ENCODE measurements at places on chromosomes 1 and 21.

DNA sequence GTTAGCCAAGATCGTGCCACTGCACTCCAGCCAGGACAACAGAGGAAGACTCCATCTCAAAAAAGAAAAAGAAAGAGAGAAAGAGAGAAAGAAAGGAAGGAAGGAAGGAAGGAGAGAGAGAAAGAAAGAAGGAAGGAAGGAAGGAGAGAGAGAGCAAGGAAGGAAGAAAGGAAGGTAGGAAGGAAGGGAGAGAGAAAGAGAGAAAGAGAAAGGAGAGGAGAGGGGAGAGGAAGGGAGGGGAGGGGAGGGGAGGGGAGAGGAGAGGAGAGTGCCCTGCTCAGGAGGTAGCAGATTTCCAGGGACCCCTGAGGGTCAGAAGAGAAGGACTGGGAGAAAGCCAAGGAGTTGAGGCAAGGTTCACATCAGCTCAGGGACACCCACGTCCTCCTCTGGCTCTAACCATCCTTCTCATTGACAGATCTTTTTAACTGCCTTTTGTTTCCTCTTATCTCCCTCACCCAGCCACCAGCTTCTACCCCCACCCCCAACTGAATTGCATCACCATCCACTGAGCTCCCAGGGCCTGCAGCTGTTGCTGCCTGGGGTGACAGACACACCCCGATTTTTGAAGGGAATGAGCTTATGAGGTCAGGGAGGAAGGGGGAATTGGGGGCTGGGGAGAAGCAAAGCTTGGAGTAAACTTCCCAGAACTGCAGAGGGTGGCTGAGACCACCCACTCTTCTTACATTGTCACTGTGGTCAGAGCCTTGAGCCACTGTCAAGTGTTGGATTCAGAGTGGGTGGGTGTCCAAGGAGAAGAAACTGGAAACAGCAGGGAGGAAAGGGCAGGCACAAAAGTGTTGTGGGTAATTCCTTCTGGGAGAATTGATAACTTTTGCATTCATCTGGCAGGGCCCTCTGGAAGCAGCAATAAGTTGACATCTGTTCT lies 91.6 kb downstream of the GLUL start:
- DNase-seq, result no peak

- DNase-seq, result no peak
These were observed 5.6 kb upstream of the CENPS start for GRCh38 chr1:10424651-10425050.

DNA sequence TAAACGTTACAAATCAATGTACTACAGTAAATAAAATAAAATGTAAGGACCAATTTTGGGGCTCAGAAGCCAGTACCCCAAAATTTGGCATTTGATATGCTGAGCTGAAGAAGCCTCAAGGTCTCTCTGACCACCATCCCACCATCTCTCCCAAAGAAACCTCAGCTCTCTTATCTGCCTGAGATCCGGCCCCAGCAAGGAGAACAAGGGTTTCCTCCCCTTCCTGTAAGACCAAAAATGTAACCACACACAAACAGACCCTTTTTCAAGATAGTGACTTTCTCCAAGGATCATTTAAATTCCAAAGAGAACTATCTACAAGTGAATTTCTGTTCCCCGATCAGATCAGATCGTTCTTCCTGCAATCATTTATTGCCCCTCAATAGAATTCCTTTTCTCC lies 68.1 kb upstream of the SLC45A1 start:
- no peak for DNase-seq

GRCh38 chr21:24197923-24198322 lies 1409.4 kb downstream of the MRPL39 start:
- no peak for DNase-seq

GRCh38 chr1:192877283-192877886 lies 68.5 kb downstream of the RGS2 start:
- DNase-seq, result no peak

DNA sequence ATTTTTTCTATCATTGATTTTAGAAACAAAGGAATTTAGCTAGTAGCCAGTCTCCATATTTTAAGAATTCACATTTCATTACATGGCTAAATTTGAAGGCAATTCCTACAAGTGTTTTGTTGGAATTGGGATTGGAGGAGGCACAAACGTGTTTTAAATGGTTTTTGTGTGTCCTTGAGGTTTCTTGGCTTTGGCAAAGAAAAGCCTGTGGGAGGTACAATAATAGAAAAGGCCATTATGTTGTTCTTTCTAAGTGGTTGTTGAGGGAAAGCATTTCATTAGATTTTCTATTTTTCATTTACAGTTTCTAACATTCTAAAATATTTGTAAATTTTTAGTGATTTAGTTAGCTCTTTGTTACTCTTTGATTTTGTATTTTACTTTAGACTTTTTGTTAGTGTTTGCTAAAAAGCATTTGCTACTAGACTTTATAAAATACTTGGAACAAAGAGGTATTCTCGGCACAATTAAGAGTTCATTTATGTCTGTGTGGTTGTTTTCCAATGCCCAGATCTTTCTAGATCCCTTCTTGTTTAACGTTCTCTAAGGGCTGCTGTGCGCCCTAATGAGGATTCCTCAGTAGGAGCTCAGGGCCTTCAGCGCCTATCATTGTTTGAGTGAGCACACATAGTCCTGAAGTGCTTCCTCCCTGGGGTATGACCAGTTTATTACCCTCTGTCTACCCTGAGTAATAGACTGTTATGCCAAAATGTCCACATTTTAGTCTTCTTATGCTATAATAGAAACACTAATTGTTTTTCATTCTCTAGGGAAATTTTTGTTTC lies 70.0 kb upstream of the KIAA1614 start:
- DNase-seq, result no peak

DNA sequence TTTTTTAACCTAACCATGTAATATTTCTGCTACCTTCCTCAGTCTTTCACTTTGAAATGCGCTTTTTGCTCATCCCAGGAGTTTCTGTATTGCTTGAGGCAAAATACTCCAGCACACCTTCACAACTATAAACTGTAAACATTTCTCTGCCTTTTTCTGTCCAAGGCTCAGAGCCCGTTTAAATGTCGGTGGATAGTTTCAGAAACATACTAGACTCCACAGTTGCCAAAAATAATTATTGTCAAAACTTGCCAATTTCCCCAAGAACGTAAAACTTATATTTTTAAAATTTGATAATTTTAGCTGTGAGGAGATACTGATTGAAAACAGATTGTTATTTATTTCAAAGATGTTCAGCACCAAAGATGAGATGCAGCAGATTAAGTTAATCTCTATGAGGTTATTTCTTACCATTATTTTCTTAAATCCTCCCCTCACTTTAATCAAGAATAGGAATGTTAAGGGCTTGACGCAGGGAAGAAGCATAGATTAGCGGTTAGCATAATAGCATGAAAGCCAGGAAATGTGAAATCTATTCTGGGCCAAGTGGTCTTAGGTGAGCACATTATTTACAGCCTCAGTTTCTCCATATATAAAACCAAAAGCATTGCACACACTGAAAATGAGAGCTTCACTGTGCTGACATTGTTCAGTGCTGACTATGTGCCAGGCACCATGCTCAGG lies 91.5 kb upstream of the ESRRG start:
- DNase-seq, result no peak

DNA sequence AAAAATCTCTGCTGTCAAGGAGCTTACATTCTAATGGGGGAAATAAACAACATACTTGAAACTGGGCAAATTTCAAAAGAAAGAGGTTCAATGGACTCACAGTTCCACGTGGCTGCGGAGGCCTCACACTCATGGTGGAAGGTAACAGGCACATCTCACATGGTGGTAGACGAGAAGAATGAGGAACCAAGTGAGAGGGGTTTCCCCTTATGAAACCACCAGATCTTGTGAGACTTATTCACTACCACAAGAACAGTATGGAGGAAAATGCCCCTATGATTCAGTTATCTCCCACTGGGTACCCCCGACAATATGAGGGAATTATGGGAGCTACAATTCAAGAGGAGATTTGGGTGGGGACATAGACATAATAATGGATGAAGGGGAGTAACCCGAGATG lies 226.4 kb downstream of the ZP4 start:
- no peak for DNase-seq

GRCh38 chr1:7292714-7293419 lies 478.2 kb upstream of the VAMP3 start:
- no peak for DNase-seq

DNA sequence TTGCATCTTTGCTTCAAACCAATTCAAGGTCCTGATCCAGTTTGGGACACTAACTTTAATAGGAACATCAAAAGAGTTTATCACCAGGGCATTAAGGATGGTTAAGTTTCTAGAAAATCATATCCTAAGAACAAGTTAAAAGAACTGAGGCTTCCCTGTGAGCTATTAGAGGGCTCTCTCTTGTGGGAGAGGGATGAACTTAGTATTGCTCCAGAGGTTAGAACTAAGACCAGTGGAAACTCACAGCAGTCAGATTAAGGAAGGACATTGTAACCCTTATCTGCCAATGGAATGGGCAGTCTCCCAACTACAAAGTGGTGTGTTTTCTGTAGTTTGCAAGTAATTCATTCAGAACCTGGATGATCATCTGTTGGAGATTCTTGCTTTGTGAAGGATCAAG lies 36.8 kb downstream of the UBE2U start:
- DNase-seq, result no peak

- DNase-seq, result no peak
These were observed 12.9 kb upstream of the HIVEP3 start for GRCh38 chr1:41931578-41931977.

GRCh38 chr21:28865488-28866186 lies 127.0 kb downstream of the LTN1 start:
- no peak for DNase-seq
